ENCODE measurements at places on chromosomes 12 and 14.

DNA sequence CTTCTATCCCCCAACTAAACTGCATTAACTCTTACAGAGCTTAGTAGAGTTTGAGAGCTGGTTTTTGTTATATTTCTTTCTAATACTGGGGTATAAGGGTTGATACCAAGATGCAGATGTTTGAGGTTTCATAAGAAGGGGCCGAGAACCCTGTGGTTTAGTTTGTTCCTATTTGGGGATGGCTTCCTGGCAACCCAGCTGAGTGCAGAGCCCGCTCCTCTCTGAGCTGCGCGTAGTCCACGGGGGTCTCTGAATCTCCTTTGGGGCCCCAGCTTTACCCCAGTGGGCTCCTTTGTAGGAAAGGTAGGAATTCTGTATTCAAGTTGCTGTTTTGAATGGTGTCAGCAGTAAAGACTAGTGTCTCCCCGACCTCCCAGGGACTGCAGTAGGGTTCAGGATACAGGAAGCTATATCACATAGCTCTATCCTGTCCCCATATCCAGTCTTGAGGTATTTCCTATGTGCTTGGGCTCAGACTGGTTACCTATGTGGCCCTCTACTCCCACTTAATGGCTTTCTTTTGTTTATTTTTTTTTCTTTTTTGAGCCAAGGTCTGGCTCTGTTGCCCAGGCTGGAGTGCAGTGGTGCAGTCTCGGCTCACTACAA lies 25.4 kb downstream of the PLXNC1 start:
- DNase-seq, result no peak

DNA sequence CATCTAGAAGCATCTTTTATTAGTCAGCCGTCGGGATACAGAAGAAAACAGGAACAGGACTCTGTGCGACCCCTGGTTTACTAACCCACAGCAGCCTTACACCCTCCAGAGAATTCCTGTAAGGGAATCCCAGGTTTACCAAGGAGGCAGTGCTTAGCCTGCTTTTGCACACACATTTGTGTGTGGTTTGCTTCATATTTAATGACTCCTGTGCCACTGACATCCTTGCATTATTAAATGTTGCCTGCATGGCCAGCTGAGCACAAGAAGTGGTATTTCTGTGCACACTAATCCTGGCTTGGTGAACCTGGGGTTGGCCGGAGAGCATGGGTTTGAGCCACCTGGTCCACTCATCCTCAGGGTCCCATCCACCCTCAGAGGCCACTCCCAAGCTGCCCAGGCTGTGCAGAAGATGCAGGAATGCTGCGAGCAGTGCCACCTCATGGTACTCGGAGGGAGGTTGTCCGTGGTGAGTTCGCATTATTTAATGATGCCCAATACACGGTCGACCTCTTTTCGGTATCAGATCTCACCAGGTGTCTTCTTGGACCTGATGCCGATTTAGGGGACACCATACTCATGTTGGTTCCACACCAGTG lies 152.4 kb upstream of the RTL1 start:
- no peak for DNase-seq

GRCh38 chr12:76711241-76711640 lies 52.7 kb upstream of the ZDHHC17 start:
- no peak for DNase-seq

- DNase-seq, result no peak
Measured at GRCh38 chr14:101017806-101018560, 114.5 kb upstream of the RTL1 start.

Measured in NCI-H1092 (cell line).